ENCODE measurements at places on chromosomes 11 and 22.

GRCh38 chr22:44549701-44550100 lies 51.7 kb upstream of the RTL6 start:
- DNase-seq: no peak

DNA sequence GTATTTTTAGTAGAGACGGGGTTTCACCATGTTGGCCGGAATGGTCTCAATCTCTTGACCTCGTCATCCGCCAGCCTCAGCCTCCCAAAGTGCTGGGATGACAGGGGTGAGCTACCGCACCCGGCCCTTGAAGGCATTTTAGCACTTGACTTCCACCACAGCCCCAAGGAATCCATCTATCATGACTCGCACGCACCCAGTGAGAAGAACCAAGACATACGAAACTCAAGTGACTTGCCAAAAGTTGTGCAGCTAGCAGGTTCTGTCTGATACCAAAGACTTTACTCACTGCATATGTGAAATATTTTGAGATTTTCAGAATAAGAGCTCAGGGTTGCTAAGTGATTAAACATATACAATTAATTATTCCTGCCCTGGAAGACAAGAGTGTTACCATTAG lies 21.0 kb downstream of the FLI1 start:
- DNase-seq: no peak

GRCh38 chr11:132493801-132494200 lies 1038.5 kb downstream of the OPCML start:
- no peak for DNase-seq

- peak; percentile 84 for DNase-seq
Observed at GRCh38 chr22:22877523-22878210, 9.9 kb upstream of the IGLL5 start.

DNA sequence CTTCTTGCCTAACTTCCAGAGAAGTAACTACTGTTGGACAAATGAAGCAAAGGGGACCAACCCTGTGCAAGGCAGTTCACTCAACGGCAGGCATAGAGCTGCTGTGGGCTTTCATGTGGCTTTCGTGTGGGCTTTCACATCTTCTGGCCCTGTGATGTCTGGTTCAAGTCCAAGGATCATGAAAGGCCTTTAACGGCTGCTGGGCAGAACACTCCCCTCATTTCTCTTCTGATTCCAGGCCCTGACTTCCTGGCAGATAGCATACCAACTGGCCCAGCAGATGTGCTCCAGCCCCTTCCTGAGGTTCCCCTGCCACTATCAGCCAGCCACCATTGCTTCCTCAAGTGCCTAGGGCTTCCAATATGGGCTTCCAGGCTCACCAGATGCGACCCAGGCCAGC lies 28.7 kb upstream of the CTR9 start:
- no peak for DNase-seq

DNA sequence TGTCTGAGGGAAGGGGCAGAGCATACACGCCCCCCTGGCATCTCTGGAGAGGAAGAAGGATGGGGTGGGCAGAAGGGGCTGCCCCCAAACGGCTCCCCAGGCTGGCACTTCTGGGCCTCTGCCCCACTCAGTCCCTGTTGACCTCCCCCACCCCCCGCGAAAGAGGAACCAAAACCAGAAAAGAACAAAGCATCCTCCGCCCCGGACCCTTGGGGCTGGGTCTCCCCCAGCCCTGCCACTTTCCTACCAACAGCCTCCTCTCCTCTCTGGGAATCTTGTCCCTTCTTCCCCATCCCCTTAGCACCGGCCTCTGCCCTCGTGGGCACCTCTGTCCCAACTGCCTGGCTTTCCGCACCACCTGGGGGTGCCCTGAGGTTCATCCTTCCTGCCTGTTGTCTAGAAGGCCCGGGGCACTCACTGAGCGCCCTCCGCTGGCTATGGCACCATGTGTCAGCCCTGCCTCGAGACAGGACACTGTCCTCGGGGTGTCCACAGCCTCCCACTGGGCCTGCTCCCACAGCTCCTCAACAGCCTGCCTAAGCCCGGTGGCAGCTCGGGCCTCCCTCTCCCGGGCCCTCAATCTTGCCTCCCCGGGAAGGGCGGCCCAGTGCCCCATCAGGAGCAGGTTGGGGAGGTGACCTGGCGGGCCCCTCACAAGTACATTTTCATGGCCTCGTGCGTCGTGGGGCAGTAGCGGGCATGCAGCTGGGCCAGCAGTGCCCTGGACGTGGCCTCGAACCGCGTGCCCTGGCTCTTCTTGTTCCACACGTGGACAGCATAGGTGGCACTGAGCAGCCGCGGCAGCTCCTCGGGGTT lies 28.2 kb downstream of the A4GALT start:
- DNase-seq: no peak

DNA sequence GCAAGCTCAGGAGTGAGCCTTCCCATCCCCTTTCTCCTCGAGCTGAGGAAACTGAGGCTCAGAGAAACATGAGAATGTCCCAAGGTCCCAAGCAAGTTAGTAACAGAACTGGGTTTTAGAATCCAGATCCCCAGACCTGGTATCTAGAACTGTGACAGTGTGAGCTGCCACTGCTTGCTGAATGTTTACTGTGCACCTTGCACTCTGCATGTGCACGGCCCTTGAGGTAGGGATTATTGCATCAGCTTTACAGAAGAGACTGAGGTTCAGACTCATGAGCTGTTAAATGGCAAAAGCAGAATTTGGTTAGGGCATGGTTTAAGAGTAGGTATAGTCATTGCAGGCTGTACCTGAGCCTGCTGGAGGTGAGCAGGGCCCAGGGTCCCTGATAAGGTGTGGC lies 3.8 kb upstream of the MPPED1 start:
- no peak for DNase-seq

DNA sequence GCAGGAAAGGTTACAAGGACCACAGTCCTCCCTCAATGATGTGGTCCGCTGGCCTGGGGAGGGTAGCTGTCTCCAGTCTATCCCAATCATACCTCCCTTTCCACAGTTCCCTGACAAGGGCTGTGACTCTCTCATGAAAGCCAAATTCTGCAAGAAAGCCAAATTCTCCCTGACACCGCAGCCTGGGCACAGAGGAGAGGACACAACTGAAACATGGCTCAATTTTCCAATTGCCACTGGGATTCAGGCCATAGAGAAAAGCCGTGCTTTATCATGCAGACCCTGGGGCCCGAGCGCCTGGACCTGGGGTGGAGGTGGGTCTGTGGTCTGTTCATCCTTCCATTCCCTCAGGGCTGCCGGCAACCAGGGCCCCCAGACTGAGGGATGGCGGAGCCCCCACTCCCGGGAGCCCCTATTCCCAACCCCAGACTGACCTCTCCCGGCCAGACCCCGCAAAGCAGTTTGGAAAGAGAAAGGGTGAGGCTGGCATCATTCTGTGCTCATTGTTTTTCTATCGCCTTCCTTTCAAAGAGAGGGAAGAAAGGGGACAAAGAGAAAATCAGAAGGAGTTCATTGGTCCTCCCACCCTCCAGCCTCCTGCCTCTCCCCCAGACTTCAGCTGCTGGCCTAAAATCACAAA lies 239.5 kb downstream of the BUD13 start:
- no peak for DNase-seq

- DNase-seq: no peak
Observed at GRCh38 chr11:89545691-89546090, 54.5 kb upstream of the NOX4 start.

GRCh38 chr11:57778318-57779037 lies 16.9 kb downstream of the CTNND1 start:
- no peak for DNase-seq

DNA sequence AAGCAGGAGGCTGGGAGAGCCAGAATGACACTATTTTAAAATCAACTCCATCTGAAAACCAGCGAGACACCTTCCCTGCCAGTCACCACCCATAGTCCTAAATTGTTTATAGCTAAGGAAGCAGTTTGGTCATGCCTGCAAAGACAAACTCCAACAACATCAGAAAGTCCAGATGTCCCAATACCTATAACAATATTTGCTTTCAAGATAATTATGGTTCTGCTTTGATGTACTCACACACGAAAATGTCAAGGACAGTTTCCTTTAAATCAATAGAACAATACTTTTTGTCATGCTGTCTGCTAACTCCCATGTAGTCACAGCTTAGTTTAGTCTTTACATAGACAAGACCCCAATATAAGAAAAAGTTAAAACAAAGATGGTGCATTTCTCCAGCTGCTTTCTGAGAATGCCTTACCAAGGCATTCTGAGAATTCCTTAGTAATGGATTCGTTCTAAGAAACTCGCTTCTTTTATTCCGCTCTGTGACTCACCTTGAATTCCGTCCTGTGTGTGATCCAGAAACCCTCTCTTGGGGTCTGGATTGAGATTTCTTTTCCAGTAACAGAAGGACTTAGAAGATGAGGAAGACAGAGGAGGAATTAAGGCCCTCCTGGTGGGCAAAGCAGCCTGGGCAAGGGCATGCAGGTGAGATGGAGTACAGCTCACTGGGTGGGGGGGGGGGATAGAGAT lies 9.6 kb upstream of the SCGB2A2 start:
- DNase-seq: no peak

GRCh38 chr11:64844330-64845128 lies at the start of gene CDC42BPG:
TSS of gene CDC42BPG (minus strand) at chr11:64844653. CDS start at chr11:64844569, 84 bp downstream.
- peak; percentile 73 for DNase-seq

DNA sequence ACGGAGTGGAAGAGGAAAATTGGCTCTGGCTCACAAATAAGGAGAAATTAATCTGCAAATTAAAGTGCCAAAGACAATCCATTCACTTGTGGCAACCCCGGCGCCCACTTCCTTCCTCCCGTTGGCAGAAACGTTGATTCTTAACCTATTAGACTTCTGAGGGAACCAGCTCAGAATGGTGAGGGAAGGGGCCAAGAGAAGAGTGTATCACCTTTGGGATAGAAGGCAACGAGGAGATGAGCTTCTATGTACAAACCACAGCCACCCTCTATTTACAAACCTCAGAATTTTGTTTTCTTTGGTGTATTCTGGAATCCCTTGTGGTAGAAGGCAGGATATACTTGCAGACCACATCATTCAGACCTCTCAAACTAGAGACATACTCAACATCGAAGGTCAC lies 1.1 kb downstream of the MB start:
- no peak for DNase-seq

DNA sequence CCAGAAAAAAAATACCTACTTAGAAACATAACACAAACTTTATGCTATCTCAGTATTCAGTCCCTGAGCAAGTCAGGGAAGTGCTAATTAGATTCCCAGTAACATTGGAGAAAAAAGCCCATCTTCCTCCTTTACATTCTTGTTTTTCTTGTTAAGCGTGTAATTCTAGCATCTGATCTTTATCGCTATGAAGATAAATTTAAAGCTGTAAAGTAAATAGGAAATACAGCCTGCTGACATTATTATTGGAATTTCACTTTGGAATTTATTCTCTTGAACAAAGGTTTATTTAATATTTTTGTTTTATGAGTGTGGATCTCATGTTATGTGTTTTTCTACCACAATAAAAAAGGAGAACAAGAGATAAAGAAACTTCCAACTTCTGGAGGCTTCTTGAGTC lies 13.9 kb downstream of the ALKBH3 start:
- no peak for DNase-seq

- DNase-seq: peak; percentile 18
Observed at GRCh38 chr22:42805016-42805997, 51.8 kb downstream of the ARFGAP3 start.

- peak; percentile 82 for DNase-seq
Observed at GRCh38 chr11:118530683-118531596, at the start of gene TMEM25. TSS of gene TMEM25 (plus strand) at chr11:118531192. CDS start at chr11:118531802, 610 bp downstream.

DNA sequence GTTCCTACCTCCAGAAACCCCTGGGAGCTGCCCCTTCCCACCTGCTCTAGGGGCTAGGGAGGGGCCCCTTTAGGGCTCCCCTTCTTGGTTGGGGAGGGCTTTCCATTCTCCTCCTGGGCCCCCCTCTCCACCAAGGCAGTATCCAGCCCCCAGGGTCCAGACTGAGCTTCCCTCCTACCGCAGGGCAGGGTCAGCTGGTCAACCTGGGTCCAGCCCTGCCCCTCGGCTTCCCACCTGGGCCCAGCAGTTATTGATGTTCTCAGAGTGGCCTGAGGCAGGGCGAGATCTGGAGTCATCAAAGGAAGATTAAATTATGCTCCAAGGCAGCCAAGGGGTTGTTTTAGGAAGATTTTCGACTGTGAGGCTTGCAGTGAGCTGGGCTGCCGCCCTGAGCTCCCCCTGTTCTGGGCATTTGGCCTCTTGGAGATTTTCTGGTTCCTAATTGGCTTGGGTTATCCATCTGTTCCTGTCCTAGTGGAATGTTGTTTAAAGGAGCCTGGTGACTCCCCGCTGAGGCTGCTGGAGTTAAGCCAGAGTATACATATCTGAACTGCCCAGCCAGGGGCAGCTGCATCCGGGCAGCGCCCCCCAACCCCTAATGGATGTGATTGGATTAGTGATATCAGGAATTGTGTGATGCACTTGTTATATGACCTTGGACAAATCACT lies 1.8 kb upstream of the SLC22A8 start:
- DNase-seq: no peak

GRCh38 chr11:113267493-113267892 lies 46.9 kb upstream of the TTC12 start:
- no peak for DNase-seq

GRCh38 chr11:92829671-92830070 lies 139.8 kb upstream of the MTNR1B start:
- no peak for DNase-seq

Data from stimulated activated CD8-positive, alpha-beta memory T cell treated with anti-CD3 and anti-CD28 coated beads, Interleukin-4, amount 100 ng/mL, for 48 hours (primary cell).